ENCODE measurements at places on chromosomes 1 and 21. TPM values are rescaled to one million over a fixed set of nuclear protein-coding genes. Genes with fewer than 3 reads are reported as not detected.

GRCh38 chr1:18641005-18641941, 10.6 kb downstream of the PAX7 start:
- no peaks in the 10 kb centered on the region for H3K36me3 ChIP-seq
- H3K4me1 ChIP-seq: no peaks in the 10 kb centered on the region
- no peak overlapping the region for H3K27ac ChIP-seq

- no peaks in the 10 kb centered on the region for H3K36me3 ChIP-seq
- H3K4me1 ChIP-seq: peaks cover 10% of the 10 kb centered on the region
- no peak for DNase-seq
- H3K27me3 ChIP-seq: no peaks in the 10 kb centered on the region
These were observed 303.9 kb upstream of the DUSP10 start for GRCh38 chr1:222045786-222046185.

DNA sequence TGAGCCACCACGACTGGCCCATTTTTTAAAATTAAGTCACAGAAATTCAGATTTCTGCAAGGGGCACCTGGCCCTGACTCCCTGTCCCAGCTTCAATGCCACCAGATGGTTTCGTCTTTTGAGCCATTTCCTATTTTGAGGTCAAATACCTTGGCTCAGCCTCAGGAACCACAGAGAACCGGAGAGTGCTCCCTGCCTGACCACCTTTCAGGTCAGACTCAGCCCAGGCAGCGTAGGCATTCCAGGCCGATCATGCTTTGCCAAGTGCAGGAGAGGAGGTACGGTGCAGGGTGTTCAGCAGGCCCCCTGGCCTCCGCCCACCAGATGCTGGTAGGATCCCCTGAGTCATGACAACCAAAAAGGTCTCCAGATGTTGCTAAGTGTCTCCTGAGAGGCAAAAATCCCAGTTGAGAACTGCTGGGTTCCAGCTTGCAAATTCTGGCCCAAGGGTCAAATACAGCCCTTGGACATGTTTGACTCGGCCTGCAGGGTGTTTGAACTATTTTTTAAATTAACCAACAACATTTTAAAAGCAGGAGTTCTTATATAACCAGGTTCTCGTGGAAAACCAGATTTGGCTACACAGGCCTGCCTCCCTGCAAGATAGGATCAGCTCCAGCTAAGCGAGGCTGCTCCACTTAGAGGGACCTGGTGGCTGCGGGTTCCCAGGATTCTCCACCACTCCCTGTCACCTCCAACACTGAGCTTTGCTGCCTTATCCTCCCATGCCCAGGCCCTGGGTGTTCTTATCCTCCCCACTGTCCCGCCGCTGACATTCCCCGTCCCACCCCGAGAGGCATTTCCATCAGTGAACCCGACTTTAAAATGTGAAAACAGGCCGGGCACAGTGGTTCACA, 61.9 kb upstream of the TARDBP start:
- H3K27ac ChIP-seq: no peak overlapping the region
- H3K4me3 ChIP-seq: no peak overlapping the region
- no peak for DNase-seq
- H3K27me3 ChIP-seq: no peaks in the 10 kb centered on the region
- no peaks in the 10 kb centered on the region for H3K4me1 ChIP-seq

DNA sequence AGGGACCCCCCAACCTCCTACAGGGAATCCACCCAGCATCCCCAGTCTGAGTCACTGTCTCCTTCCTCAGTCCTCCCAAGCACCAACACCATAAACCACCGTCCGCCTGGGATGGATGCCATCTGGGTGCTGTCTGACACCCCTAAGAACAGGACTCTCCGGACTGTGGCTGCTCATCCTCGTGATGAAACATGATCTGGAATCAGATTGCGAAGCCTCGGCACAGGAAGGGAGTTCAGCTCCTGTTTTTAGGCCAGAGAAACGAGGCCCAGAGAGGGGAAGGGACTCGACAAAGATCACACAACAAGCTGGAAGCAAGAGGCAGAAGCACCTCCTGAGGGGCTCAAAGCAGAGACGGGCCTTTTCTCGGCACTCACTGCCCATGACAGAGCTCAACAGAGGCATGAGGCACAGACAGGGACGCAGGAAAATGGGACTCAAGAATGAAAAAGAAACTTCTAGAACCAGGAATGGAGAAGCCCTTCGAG, 8.4 kb downstream of the KCNN3 start:
- DNase-seq: no peak
- H3K27me3 ChIP-seq: peaks cover 24% of the 10 kb centered on the region
- H3K27ac ChIP-seq: peak overlapping the region; percentile 74
- H3K36me3 ChIP-seq: no peaks in the 10 kb centered on the region
- H3K4me1 ChIP-seq: no peaks in the 10 kb centered on the region

Gene LEPR
- total RNA-seq: 0.40 TPM

GRCh38 chr1:30242168-30242567, 481.2 kb downstream of the MATN1 start:
- H3K27me3 ChIP-seq: peaks cover 19% of the 10 kb centered on the region
- no peaks in the 10 kb centered on the region for H3K4me1 ChIP-seq
- no peaks in the 10 kb centered on the region for H3K36me3 ChIP-seq
- H3K4me3 ChIP-seq: no peak overlapping the region

- DNase-seq: no peak
- H3K27ac ChIP-seq: no peak overlapping the region
- no peaks in the 10 kb centered on the region for H3K27me3 ChIP-seq
- no peaks in the 10 kb centered on the region for H3K36me3 ChIP-seq
- H3K4me3 ChIP-seq: no peak overlapping the region
These were observed 175.0 kb downstream of the VAV3 start for GRCh38 chr1:107789817-107790524.

DNA sequence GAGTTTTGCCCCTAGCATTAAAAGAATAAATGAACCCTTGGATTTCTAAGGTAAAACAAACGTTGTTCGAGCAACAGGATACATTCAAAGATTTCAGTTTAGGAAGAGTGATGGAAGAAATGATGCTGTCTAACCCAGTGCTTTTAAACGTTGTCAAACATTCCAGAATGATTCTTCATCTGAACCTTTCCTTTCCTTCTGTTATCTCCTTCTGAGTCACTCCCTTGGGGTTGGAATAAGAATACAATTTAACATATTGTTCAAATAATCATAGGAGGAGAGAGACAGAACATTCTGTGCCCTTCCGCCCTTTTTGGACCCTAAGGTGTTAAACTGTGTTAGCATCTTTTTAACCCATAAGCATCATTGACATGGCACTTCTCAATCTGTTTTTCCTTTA, 61.1 kb upstream of the RCOR3 start:
- no peaks in the 10 kb centered on the region for H3K36me3 ChIP-seq
- no peak overlapping the region for H3K27ac ChIP-seq
- no peaks in the 10 kb centered on the region for H3K4me1 ChIP-seq
- H3K4me3 ChIP-seq: no peak overlapping the region
- DNase-seq: no peak

DNA sequence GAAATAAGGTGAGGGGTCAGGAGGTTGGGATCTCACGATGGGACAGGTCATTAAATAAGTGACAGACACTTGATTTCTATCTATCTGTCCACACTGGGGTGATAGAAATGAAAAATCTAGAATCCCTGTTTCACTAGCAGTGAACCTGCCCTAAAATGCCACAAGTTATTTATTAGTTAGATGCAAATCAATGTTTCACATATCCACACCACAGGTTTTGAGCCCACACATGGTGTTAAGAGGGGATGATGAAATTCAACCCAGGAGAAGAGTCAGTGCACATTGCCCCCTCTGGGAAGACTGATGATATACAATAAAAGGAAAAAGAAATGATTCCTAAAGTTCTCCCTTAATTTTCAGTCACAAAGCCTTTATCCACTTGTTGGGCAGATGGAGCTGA, 10.1 kb upstream of the NTPCR start:
- H3K27ac ChIP-seq: no peak overlapping the region
- no peak overlapping the region for H3K4me3 ChIP-seq
- no peaks in the 10 kb centered on the region for H3K27me3 ChIP-seq
- no peaks in the 10 kb centered on the region for H3K4me1 ChIP-seq
- no peak for DNase-seq
- no peaks in the 10 kb centered on the region for H3K36me3 ChIP-seq
